GM04504 (cell line): ENCODE measurements at places on chromosomes 3 and 15.

- DNase-seq = no peak
Measured at GRCh38 chr3:8784676-8785435, 15.4 kb upstream of the OXTR start.

GRCh38 chr15:45527086-45527485, 4.5 kb upstream of the SLC30A4 start:
- DNase-seq = no peak

GRCh38 chr15:95019907-95020306, 788.5 kb downstream of the MCTP2 start:
- DNase-seq = no peak

DNA sequence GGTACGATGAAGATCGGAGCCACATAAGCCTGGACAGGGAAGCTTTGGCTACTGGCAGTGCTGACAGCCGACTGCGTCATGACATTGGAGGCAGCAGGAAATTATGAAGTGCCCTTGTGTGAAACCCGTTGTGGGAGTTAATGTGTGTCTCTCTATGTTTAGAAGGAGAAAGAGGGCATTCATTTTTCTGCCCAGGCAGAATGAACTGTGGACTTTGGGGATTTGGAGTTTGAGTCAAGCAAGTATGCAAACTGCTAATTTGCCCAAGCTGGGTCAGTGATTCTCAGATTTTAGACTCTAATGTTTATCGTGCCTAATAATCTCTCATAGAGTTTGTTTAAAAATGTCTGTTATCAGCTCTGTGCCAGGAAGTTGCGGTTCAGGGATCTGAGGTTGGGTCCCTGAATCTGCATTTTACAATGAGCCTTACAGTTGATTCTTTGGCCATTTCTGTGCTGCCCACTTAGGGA, 5.6 kb downstream of the CTXND1 start:
- no peak for DNase-seq

- no peak for DNase-seq
Measured at GRCh38 chr3:111284503-111285183, 213.0 kb downstream of the NECTIN3 start.
